Cerebellar nuclear complex (tissue), 1 donor: ENCODE measurements at places on chromosomes 1 and 21.

- DNase-seq, result no peak
These were observed 346.7 kb downstream of the USP25 start for GRCh38 chr21:16076465-16076864.

DNA sequence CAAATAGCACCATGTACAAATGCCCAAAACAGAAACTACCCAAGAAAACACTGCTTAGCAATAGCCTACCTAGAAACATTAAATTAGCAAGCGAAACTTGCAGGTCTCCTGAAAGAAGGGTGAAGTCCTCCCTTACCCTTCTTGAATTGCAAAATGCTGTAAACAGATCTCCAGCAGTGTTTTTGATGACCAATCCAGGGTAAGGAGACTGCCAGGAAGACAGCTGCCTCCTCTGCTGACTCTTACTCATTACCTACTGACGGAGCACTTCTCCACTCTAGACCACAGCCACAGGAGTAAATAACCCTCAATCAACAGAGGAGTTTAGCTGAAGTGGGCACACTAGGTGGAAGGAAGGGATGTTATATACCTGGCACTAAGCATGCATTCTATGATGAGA is 32.2 kb upstream of the GADD45A start:
- no peak for DNase-seq

DNA sequence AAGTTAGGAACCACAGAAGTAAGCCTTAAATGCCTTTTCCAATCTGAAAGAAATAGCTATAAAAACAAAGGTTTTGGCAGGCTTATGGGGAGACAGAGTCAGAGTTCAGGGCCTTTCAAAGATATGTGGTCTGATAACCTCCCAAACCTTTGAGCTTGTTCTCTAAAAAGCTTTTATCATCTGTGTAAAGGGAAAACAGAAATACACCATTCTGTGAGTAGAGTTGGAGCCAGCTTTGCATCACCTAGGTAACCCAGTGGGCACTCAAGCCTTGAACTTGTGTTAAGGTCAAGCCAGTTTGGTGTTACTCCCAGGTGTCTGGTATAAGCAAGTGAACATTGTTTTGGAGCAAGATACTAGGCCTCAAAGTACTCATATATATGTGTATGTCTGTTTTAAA is 50.1 kb downstream of the LAMC1 start:
- DNase-seq, result no peak

DNA sequence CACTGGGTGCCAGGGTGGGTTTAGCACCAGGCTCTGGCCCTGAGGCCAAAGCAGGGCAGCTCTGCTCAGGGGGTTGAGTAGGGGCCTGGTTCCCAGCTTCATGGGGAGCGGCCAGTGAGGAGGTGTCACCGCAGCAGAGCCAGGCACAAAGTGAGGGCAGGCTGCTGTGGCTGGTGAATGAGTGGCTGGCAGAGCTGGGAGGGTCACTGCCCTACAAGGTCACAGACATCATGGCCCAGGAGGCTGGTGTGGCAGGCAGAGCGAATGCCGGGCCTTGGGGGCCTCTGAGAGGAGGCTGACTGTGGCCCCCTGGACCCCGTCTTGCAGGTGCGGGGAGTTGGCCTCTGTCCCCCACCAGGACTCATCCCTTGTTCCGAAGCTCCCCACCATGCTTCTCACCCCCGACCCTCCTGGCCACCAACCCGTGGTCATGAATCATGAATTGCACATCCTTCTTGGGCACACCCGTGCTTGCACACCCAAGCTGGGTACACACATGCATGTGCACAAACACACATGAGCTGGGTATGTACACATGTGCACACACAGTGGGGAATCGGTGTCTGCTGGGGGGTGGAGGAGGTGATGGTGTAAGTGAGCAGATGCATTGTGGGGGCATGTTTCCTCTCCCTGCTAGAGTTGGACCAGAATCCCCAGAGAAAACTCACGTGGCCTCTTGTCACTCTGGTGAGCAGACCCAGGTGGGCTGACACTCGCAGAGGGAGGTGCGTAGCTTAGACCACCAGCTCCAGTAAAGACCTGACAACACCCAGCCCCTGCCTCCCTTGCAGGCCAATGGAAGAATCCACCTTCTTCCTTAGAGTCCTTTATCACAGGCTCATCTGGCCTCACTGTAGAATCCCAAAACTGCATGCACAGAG is 4.8 kb upstream of the GNB1 start:
- DNase-seq, result no peak

DNA sequence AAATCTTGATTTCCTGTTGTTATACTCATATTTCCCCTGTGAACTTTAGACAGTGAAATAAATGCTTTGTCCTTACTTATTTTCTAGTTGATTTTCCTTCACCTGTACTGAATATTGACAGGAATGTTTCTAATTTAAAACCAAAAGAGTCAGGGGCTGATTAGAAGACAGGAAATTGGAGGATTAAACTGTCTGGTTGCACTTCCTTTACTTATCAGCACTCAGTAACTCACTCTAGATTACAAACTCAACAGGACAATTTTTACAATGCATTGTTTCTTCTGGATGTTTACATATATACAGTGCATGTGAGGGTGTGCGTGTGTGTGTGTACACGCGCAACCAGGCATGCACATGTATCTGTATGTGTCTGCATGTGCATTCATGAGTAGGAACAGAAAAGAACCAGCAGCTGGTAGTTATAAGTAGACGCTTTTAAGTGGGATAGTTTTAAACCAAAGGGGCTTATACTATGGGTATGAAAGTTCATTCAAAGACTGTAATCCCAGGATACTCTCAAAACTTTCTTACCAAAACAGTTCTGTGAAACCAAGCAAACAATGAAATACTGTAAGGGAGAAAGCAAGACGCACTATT is 212.0 kb upstream of the NFIA start:
- no peak for DNase-seq
